Right kidney (tissue), 9 donors: ENCODE measurements at places on chromosomes 6 and 20.

GRCh38 chr20:60137657-60138245 lies 179.5 kb downstream of the CDH26 start:
- DNase-seq: no peak

GRCh38 chr6:62037445-62037844 lies 248.6 kb downstream of the KHDRBS2 start:
- DNase-seq: no peak

DNA sequence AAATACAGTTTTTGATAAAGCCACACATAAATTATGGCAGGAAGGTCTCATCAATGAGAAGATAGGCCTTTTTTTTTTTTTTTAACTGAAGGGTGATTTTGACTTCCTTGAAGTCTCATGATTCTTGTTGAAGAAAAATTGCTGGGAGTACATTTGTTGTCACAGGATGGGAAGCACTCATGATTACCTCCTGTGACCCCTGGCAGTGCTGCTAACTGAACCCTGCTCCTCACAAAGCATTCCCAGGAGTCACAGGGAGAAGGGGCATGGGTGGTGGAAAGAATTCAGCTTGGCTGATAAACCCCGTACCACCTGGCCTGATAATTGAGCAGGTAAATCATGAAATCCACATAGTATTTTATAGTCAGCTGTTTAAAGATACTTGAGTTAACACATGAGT lies 86.9 kb downstream of the CD109 start:
- no peak for DNase-seq

GRCh38 chr6:14434916-14435690 lies 317.5 kb downstream of the CD83 start:
- DNase-seq: no peak

DNA sequence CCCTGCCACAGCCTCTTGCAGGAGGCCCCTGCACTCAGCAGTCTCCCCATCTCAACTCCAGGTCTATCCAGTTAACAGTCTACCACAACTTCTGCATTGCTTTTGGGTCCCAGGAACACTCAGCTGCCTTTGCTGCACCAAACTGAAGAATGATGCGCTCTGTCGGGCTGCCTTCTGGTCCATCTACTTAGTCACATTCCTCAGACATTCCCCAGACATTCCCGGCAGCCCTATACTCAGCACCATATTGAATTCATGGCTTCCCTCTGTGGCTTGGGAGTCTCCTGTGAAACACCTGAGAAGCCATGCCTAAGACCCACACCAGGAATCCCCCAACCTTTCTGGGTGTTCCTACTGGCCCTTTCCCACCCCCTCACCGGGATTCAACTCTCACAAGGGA lies 99.6 kb upstream of the COL21A1 start:
- no peak for DNase-seq

DNA sequence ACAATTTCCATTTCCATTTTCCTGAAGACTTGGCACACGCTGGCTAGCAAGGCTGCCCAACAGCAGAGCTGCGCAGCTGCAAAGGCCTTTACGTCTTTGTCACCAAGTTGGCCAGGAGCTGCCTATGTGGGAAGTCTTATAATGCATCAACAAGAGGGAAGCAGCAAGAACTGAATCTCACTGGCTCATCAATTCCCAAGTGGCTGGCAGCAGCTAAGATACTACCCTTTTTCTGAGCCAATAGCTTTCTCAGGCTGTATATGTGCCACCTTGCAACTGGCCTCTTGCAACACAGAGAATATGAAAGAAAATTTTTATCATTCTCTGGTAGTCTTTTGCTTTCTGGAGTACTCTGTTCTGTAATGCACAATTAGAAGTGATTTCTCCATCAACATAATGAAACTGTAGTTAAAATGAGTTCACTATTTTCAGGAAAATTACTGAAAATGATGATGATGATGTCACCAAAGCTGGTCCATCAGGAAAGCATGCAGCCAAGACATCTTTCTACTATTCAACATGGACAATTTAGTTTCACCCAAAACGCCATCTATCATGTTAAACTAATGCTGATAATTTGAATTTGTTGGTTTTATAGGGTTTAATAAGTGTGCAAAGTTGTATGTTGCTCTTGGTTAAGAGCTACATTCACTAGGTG lies 97.3 kb upstream of the FOXA2 start:
- DNase-seq: no peak

DNA sequence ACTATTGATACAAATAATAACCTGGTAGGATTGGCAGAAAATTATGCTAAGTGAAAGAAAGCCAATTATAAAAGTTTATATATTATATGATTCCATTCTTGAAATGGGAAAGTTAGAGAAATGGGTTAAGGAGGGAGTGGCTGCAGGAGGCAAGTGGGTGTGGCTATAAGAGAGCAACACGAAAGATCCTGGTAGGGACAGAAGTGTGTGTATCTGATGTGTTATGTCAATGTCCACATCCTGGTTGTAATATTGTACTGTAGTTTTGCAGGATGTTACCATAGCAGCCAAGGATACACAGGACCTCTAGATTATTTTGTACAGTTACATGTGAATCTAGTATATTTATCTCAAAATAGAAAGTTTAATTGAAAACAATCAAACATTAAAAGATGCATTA lies 46.8 kb downstream of the SNX5 start:
- no peak for DNase-seq

DNA sequence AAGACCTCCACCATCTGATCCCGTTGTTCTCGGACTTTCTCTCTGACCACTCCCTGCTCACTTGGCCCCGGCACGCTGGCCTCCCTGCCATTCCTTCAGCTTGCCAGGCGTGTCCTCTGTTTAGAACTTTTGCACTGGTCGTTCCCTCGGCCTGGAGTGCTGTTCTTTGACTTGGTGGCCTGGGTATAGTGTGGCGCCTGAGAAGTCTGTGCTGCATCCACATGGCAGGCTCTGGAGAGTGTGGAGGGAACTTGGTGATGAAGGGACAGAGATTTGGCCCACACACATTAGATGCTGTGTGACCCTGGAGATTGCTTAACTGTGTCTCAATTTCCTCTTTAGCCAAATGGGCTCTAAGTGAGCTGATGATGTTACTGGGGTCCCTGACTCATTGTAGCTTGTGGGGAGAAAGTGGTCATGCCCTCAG lies 13.0 kb upstream of the TGM2 start:
- DNase-seq: no peak

DNA sequence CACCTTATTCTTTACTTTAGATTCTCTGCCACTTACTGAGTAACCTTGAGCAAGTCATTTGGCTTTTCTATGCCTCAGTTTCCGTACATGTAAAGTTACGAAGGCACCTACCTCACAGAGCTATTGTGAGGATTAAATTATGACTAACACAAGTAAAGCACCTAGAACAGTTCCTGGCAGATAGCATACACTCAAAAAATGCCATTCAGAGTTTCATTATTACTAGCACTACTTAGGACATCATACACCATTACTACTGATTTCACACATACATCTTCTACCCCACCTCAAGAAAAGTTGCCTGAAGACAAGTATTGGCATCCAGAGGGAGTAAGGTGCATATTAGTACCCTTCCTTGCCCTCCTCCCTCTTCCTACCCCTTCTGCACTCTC lies 107.8 kb downstream of the OGFRL1 start:
- no peak for DNase-seq

DNA sequence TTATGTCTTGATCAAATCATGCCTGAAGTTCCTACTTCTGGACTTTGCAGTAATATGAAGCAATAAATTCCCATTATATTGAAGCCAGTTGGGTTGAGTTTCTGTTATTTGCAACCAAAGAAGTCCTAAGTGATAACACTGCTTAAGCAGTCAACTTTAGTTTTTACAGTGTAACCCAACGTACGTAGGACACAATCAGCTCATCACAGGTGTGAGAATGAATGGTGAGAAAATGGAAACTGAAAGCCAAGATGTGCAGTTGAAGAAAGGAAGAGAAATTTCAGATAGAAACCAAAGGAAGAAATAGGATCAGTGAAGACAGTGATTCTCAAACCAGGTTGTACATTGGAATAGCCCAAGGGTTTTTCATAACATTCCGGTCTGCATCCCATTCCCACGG lies 211.4 kb upstream of the ZFP64 start:
- no peak for DNase-seq

GRCh38 chr20:44071057-44071456 lies 115.9 kb downstream of the JPH2 start:
- no peak for DNase-seq

DNA sequence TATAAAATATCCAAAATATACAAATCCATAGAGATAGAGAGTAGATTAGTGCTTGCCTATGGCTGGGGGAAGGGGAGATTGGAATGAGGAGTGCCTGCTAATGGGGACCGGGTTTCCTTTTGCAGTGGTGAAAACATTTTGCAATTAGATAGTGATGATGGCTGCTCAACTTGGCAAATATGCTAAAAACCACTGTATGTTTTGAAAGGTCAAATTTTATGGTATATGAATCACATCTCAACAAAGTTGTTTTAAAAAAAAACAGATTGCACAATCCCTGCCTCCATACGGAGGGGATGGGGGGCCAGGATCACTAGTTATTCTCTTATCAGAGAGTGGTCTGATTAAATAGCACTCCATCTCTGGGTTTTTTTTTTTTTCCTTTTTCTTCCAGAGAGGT lies 76.9 kb upstream of the RIPOR2 start:
- DNase-seq: no peak

DNA sequence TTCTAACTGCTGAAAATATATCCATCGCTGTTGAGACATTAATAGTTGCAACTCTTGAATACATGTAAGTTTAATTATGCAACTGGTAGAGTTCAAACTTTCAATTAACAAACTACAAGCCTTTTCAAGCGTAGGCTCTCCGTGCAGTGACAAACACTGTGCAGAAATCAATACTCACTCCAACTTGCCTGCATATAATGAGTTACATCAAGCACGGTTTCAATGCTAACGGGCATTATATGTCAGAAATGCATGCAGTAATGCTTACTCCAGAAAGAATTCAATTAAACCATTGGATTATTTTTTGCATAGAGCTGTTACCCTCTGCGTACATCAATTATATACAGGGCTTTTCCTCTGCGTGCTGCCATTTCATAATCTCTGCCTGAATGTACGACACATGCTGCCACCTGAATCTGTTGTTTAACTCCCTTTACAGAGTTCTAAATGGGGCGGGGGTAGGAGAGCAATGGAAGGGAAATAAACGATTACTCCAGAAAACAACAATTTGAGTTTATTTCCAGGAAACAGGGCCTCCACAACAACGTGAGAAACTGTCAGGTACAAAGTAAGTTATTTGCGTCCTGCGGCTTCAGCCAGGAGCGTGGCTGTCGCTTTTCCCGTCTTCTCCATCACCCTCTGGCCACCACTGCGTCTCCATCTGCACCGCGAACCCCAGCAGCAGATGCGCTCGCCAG lies 1.8 kb downstream of the PTPRK start:
- no peak for DNase-seq
